Right atrium auricular region (tissue), 2 donors: ENCODE measurements at places on chromosomes 16 and 17. TPM values are rescaled to one million over a fixed set of nuclear protein-coding genes. Genes with fewer than 3 reads are reported as not detected.

Gene ELAC2
- 55.2 TPM for total RNA-seq

Gene ABCA6
- total RNA-seq, result 41.9 TPM

DNA sequence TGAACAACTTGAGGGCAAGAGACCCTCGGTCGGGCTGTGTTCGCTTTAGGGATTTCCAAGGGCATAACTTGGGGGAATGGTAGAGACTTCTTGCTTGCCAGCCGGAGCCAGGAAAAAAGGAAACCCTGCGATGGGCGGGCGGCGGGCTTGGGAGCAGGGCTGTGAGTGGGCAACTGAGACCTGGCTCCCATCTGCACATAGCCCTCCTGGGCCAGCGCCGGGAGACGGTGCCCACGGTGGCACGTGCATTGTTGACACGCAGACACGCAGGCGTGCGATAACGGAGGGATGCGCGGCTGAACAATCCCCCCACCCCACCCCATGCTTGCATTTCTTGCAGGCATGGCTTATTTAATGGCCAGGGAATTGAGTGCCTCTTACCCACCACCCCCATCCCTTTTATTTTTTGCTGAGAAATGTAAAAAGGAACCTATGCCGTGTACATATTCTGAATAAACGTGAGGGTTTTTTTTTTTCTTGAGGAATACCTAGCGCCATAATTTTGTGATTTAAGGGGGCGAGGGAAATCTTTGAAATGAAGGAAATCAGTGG lies 17.1 kb upstream of the ZFHX3 start:
- DNase-seq, result no peak
- no peaks in the 10 kb centered on the region for H3K36me3 ChIP-seq
- H3K27ac ChIP-seq, result peak overlapping the region; percentile 90

- no peaks in the 10 kb centered on the region for H3K4me1 ChIP-seq
- peaks cover 14% of the 10 kb centered on the region for H3K36me3 ChIP-seq
- H3K27me3 ChIP-seq, result no peaks in the 10 kb centered on the region
- H3K4me3 ChIP-seq, result no peak overlapping the region
- no peak for DNase-seq
Measured at GRCh38 chr17:5536866-5537650, 47.3 kb downstream of the NLRP1 start.

- H3K4me1 ChIP-seq, result no peaks in the 10 kb centered on the region
- no peak overlapping the region for H3K4me3 ChIP-seq
- no peaks in the 10 kb centered on the region for H3K36me3 ChIP-seq
- H3K27me3 ChIP-seq, result no peaks in the 10 kb centered on the region
Measured at GRCh38 chr16:55257966-55258613, 65.9 kb upstream of the IRX6 start.

Gene GLIS2
- total RNA-seq, result 16.0 TPM

DNA sequence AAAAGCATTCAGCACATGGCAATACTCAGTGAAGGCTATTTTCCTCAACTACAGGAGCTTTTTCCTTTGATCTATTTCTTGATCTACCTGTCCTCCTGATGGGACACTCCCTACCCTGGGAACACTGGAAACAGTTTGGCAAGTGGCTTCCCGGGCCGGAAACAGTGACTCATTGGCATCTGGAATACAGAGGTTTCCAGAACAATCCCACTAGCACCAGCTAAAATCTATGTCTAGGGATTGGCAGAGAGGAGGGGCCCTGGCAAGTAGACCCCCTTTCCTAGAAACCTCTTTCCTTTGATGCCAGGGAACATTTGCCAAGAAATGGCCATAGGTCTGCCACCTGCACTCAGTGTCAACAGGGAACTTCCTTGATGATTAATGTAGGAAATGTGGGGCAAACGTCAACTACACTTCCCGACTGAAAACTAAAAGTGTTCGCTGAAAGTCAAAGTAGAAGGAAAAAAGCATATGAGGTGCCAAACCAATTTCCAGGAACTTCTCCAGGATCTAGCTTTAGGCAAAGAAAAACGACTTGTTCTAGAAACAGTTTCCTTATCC lies 30.4 kb upstream of the FBXW10B start:
- peak overlapping the region; percentile 86 for H3K27ac ChIP-seq
- DNase-seq, result peak; percentile 71
- no peaks in the 10 kb centered on the region for H3K4me1 ChIP-seq
- H3K27me3 ChIP-seq, result no peaks in the 10 kb centered on the region

- DNase-seq, result no peak
- H3K27ac ChIP-seq, result no peak overlapping the region
- peaks cover 74% of the 10 kb centered on the region for H3K36me3 ChIP-seq
Measured at GRCh38 chr16:57166451-57166850, 19.4 kb downstream of the PSME3IP1 start.

Gene ACSM5
- total RNA-seq, result 1.7 TPM

Gene PRSS33
- total RNA-seq, result not detected

DNA sequence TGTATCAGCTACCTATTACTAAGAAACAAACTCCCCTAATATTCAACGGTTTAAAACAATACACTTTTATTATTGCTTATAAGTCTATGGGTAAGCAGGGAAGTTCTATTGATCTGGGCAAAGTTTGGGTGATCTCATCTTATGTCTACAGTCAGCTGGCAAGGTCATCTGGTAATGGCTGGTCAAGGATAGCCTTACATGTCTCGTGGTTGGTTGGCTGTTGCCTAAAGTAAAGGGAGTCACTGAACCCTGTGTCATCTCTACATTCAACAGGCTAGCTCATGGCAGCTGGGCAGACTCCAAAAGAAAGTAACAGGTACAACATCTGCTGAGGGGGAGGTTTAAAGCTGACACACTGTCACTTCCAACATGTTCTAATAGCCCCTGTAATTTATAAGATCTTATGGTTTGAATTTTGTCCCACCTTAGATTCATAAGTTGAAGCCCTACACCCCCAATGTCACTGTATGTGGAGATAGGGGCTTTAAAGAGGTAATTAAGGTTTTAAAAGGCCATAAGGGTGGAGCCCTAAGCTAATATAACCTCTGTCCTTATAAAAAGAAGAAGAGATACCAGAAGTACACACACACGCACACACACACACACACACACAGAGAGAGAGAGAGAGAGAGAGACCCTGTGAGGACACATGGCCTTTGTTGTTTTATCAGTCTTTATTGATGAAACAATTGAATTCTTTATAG lies 419.1 kb downstream of the NPIPA8 start:
- H3K27me3 ChIP-seq, result no peaks in the 10 kb centered on the region
- H3K4me3 ChIP-seq, result no peak overlapping the region
- H3K36me3 ChIP-seq, result no peaks in the 10 kb centered on the region

DNA sequence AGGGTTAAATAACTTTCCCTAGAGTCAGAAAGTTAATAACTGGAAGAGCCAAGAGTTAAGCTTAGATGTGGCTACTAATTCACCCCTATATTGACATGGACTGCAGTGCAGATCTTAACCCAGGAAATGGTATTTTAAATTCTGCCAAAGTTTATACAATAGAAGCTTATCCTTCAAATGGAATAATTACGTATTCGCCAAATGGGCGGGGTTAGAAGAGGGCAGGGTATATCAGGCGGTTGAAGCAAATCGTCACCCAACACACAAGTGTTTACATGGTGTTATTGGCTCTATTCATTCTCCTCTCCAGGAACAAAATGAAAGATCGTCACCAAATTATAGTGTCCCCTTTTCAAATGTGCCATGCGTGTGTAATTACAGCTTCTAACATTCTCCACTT lies 182.7 kb downstream of the PRKCB start:
- no peaks in the 10 kb centered on the region for H3K36me3 ChIP-seq
- no peak overlapping the region for H3K27ac ChIP-seq
- no peaks in the 10 kb centered on the region for H3K4me1 ChIP-seq
- no peaks in the 10 kb centered on the region for H3K27me3 ChIP-seq
- no peak for DNase-seq

Gene ORC6
- 2.6 TPM for total RNA-seq

GRCh38 chr17:47955497-47956461 lies 1.9 kb downstream of the PRR15L start:
- no peaks in the 10 kb centered on the region for H3K4me1 ChIP-seq
- no peaks in the 10 kb centered on the region for H3K36me3 ChIP-seq
- no peaks in the 10 kb centered on the region for H3K27me3 ChIP-seq
- no peak overlapping the region for H3K27ac ChIP-seq
- H3K4me3 ChIP-seq, result no peak overlapping the region

Gene SOST
- not detected for total RNA-seq

Gene SCARF1
- total RNA-seq, result 8.6 TPM

Gene CTRB2
- total RNA-seq, result not detected

- no peaks in the 10 kb centered on the region for H3K36me3 ChIP-seq
- no peak overlapping the region for H3K27ac ChIP-seq
- H3K4me1 ChIP-seq, result no peaks in the 10 kb centered on the region
- no peak overlapping the region for H3K4me3 ChIP-seq
Measured at GRCh38 chr17:80859002-80859941, 132.4 kb upstream of the CHMP6 start.

DNA sequence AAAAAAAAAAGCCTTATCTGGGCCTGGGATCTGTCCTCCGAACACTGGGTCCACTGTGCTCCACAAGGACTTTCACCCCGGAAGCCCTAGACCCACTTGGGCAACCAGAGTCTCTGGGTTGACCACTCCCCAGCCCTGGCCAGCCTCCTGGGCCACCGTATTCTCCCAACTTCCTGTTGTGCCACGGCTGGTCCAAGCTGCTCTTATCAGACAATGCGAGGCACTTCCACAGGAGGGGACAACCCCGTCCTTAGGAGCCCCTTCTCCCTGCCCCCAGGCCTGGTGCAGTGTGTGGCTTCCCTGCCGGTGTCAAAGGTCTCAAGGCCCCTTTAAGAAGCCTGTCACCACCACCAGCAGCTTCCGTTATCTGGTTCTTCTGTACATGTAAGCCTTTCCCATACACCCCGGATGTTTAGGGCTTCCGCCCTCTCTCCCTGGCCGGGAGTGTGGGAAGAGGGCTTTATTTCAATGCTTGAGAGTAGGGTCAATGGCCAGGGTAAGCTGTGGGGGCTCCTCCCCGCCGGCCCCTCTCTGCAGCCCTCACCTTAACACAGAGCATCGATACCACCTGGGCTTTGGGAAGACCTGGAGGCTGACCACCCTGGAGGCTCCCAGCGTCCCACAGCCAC lies 313.0 kb downstream of the SEC14L1 start:
- no peak overlapping the region for H3K4me3 ChIP-seq
- no peaks in the 10 kb centered on the region for H3K36me3 ChIP-seq
- DNase-seq, result no peak
- H3K27me3 ChIP-seq, result no peaks in the 10 kb centered on the region
- peak overlapping the region; percentile 32 for H3K27ac ChIP-seq

- no peaks in the 10 kb centered on the region for H3K27me3 ChIP-seq
- no peak overlapping the region for H3K4me3 ChIP-seq
- peaks cover 5% of the 10 kb centered on the region for H3K36me3 ChIP-seq
- no peak overlapping the region for H3K27ac ChIP-seq
Measured at GRCh38 chr16:81891736-81892364, 112.8 kb downstream of the PLCG2 start.

Gene SHISA9
- total RNA-seq, result 0.47 TPM

GRCh38 chr17:29866746-29867404 lies 63.2 kb downstream of the SSH2 start:
- no peak overlapping the region for H3K4me3 ChIP-seq
- no peaks in the 10 kb centered on the region for H3K36me3 ChIP-seq
- no peak for DNase-seq
- no peaks in the 10 kb centered on the region for H3K4me1 ChIP-seq

DNA sequence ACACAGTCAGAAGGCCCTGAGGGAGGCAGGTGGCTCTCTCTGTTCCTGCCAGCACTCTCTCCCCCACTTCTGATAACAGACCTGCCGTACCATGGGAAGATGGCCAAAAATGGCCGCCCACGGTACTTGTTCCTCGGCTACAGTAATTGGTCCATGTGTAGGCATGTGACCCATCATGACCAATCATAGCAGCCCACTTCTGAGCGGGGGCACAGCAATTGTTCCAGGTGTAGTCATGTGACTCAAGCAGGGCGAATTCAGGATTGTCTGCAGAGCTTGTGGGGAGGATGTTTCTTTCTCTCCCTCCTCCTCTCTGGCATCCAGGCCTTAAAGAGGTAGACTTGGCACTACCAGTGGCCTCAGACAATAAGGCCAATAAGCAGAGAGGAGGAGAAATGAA lies 250.4 kb downstream of the MRTFB start:
- no peaks in the 10 kb centered on the region for H3K27me3 ChIP-seq
- no peak for DNase-seq
- H3K4me3 ChIP-seq, result no peak overlapping the region
- H3K27ac ChIP-seq, result no peak overlapping the region

DNA sequence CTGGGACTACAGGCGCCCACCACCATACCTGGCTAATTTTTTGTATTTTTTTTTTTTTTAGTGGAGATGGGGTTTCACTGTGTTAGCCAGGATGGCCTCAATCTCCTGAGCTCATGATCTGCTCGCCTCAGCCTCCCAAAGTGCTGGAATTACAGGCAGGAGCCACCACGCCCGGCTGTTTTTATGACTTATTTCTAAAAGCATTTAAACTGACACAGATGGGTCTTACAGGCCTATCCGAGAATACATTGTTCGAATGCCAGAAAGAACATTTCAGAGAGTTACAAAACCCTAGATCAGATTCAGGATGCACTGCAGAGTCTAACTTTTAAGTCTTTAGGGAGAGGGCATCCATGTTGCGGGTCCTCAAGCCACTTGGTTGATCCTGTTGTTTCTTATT lies 234.7 kb upstream of the MAF start:
- H3K27me3 ChIP-seq, result no peaks in the 10 kb centered on the region
- no peak overlapping the region for H3K27ac ChIP-seq
- DNase-seq, result no peak
- no peaks in the 10 kb centered on the region for H3K36me3 ChIP-seq

GRCh38 chr17:36610474-36610873 lies 9.1 kb downstream of the MRM1 start:
- no peaks in the 10 kb centered on the region for H3K4me1 ChIP-seq
- H3K27ac ChIP-seq, result no peak overlapping the region
- no peaks in the 10 kb centered on the region for H3K36me3 ChIP-seq
- no peak for DNase-seq
- no peak overlapping the region for H3K4me3 ChIP-seq

Gene RGS9
- 6.9 TPM for total RNA-seq

DNA sequence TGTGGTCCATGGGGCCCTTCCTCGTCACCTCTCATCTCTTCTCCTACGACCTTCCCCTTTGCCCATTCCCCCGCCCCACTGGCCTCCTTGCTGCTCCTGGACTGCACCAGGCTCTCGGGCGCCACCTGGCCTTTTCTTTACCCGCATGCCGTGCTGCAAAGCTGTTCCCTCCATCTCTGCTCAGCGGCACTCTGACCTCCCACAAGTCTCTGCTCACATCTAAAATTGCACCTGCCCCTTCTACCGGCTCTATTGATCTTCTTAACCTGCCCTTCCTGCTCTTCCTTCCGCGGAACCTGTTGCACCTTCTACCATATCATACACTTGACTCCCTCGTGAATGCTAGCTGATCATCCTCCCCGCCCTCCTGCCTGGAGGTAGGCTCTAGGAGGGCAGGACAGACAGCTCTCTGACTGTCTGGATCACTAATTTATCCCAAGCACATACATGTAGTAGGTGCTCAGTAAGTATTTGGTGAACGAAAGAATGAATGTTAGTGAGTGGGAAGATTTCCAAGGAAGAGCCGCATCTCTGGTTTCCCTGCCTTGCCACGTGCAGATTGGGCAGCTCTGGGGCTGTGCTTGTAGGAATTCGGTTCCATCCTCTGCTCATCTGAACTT lies 17.3 kb downstream of the DNAH17 start:
- H3K27me3 ChIP-seq, result no peaks in the 10 kb centered on the region
- H3K27ac ChIP-seq, result no peak overlapping the region
- DNase-seq, result no peak

GRCh38 chr16:85912211-85912974 lies 13.4 kb downstream of the IRF8 start:
- H3K27ac ChIP-seq, result no peak overlapping the region
- no peak for DNase-seq
- no peaks in the 10 kb centered on the region for H3K36me3 ChIP-seq
- H3K27me3 ChIP-seq, result no peaks in the 10 kb centered on the region
- no peak overlapping the region for H3K4me3 ChIP-seq

GRCh38 chr17:57972151-57972550 lies 15.9 kb downstream of the VEZF1 start:
- no peak overlapping the region for H3K4me3 ChIP-seq
- H3K4me1 ChIP-seq, result peaks cover 24% of the 10 kb centered on the region
- H3K27ac ChIP-seq, result peak overlapping the region; percentile 58
- H3K27me3 ChIP-seq, result no peaks in the 10 kb centered on the region
- no peak for DNase-seq
